ENCODE measurements at places on chromosomes 11 and 22.
A peak's percentile ranks its signal among the peaks of the same experiment; 100 is the strongest.

GRCh38 chr11:70435361-70435760 lies 37.0 kb downstream of the CTTN start:
- DNase-seq, result no peak

- no peak for DNase-seq
Measured at GRCh38 chr11:75588051-75588481, 26.0 kb downstream of the SERPINH1 start.

- no peak for DNase-seq
Measured at GRCh38 chr22:46686221-46687047, 51.6 kb downstream of the CERK start.

DNA sequence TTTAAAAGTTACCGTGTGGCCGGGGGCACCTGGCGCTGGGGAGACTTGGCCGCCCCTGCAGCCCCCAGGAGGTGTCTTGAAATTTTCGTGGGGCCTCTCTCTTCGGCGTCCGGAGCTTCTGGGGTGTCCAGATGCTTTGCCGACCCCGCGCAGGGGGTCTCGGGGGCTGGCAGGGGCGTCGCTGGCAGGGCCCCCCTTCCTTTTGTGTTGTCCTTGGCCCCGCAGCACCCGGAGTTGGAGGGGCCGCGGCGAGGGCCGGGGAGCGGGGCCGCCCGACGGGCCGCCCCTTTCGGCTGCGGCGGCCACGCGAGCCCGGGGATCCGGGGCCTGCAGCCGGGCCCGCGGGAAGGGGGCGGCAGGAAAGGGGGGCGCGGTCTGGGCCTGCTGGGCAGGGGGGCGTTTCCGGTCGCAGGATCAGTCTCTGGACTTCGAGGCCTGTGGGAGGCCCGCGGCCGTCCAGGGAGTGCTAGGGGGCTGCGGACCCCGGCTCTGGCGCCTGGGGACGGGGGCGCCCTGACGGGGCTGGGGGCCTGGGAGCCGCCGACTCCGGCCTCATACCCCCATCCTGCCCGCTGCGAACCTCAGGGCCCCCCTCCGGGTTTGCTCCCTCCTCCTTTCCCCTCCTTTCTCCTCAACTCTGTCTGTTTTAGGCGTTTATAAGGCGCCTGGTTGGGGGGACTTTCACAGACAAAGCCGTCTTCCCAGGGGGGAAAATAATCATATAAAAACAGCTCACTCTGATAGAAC lies 869 bp downstream of the ZC3H7B start:
- DNase-seq, result peak; percentile 74
